NCI-H1417 treated with DMSO at 0.1 percent for 48 hours (cell line): ENCODE measurements at places on chromosomes 1 and 21.

DNA sequence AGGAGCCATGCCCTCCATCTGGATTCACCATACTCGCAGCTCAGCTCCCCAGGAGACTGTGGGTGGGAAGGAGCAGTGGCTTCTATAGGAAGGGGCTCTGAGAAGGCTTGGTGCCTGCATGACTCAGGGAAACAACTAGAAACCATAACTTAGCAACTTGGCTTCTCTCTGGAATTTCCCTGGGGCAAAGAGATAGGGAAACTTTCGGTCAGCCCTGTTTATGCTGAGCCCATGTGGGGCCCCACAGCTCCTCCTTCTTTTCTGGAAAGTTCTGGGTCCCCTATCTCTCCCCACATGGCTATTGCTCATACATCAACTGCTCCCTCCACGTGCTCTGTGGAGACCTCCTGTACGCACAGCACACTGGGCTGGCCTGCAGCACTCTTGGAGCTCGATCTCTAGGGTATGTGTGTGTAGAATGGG, 39.3 kb downstream of the PLEKHA6 start:
- DNase-seq = no peak

DNA sequence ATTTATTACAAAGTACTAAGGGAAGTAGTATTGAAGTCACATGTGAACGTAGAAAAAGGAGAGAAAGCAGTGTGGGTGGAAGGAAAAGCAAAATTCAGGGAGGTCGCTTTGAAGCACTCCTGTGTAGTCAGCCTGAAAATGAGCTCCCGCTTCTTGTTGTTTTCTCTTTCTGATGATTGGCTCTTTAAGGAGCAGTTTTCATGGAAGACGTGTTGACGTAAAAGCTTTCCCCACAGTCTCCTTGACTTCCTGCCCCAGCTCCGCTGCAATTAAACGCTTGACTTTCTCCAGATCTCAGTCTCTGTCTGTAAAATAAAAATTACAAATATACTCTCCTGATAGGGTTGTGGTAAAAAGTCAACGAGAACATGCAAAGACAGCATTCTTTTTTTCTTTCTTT, 661.5 kb upstream of the ZP4 start:
- no peak for DNase-seq

DNA sequence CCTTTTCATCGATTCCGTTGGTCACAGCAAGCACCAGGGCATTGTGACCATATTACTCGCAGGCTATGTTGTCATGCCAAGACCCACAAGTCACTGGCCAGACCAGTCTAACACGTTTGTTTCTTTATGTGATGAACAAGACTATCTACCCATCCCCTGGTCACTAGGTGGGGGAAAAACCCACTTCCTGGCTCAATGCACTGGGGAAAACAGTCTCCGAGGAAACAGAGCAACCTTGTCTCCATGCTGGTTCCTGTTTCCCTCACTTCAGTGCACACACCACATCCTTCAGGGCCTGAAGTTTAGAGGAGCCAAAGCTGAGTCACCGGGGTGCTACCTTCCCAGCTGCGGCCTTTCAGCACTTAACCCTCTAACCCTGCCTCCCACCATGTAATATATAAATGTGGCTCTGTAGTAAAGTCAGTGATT, 20.9 kb downstream of the ERICH3 start:
- no peak for DNase-seq

- no peak for DNase-seq
Observed at GRCh38 chr1:241767737-241768136, 80.3 kb upstream of the EXO1 start.

GRCh38 chr1:93764366-93764750, 82.7 kb upstream of the BCAR3 start:
- DNase-seq = no peak
